AG04450 (cell line): ENCODE measurements at places on chromosomes 11 and 22. TPM values are rescaled to one million over a fixed set of nuclear protein-coding genes. Genes with fewer than 3 reads are reported as not detected.

DNA sequence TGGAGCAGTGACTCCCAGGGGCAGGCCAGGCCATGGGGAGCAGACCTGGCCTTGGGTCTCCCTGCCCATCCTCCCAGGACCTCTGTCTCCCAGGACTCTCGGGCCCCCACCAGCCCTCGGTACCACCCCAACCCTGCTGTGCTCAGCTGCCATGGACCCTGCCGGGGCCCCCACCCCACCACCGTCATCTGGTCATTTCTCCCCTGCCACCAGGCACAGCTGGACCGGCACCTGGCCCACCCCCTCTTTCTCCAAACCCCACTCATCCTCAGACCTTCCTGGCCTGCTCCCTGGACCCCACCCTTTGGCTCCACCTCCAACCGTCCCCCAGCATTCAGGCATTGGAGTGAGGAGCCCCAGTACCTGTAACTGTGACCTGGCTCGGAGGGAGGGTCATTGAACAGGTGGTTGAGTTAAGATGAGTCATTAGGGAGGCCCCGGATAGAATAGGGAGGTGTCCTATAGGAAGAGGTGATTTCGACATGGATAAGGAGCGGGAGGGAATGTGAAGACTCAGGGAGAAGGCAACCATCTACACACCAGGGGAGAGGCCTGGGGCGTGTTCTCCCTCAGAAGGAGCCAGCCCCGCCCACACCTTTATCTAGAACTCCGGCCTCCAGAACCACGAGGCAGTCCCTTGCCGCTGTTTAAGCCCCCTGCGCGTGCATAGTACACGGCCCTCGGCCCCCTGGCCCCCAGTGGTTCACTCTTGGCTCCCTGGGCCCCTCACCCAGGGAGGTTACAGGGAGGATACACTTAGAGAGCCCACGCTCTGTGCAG lies 1395.9 kb downstream of the BRD1 start:
- DNase-seq = no peak

DNA sequence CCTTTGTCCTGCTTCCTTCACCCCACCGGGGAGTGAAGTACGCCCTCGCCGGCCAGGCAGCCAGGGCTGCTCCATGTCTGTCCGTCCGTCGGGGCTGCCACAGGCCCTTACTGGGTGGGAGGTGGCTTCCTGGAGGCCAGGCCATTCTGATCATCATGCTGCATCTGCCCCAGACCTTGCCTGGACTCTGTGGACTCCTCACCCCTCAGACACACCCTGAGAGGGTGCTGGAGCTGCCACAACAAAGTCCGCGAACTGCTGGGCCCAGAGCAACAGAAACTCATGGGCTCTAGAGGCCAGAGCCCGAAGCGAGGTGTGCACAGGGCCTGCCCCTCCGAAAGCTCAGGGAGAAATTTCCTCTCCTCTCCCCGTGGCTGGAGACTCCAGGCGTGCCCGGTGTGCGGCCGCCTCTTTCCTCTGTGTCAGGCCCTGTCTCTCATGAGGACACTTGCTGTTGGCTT lies 124.2 kb downstream of the KCNQ1OT1 start:
- DNase-seq = no peak

GRCh38 chr11:77196961-77197360 lies 68.9 kb downstream of the MYO7A start:
- DNase-seq = no peak

- DNase-seq = no peak
These were observed 105.3 kb upstream of the FGF3 start for GRCh38 chr11:69924308-69925161.

GRCh38 chr22:28903729-28904128 lies 20.4 kb downstream of the ZNRF3 start:
- DNase-seq = no peak

- no peak for DNase-seq
These were observed 26.5 kb downstream of the DAGLA start for GRCh38 chr11:61706452-61707400.

DNA sequence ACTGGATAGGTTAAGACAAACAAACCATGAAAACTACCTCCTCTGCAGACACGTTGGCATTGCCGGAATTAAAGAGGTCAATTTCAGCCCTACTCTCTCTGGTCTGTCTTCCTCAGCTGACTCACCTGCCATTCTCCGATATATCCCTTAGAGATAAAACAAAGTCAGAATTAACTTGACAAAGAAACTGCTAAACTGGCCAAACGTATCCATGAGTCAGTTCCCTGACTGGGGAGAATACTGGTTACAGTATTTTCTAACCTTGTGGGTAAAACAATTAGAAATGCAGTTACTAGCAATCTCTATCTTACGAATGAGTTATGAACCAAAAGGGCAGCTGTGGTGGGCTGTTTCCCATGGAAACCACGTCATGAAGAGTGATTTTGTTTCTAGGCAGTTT lies 96.2 kb downstream of the RDX start:
- DNase-seq = no peak

GRCh38 chr11:86184728-86185380 lies 59.7 kb upstream of the EED start:
- no peak for DNase-seq

DNA sequence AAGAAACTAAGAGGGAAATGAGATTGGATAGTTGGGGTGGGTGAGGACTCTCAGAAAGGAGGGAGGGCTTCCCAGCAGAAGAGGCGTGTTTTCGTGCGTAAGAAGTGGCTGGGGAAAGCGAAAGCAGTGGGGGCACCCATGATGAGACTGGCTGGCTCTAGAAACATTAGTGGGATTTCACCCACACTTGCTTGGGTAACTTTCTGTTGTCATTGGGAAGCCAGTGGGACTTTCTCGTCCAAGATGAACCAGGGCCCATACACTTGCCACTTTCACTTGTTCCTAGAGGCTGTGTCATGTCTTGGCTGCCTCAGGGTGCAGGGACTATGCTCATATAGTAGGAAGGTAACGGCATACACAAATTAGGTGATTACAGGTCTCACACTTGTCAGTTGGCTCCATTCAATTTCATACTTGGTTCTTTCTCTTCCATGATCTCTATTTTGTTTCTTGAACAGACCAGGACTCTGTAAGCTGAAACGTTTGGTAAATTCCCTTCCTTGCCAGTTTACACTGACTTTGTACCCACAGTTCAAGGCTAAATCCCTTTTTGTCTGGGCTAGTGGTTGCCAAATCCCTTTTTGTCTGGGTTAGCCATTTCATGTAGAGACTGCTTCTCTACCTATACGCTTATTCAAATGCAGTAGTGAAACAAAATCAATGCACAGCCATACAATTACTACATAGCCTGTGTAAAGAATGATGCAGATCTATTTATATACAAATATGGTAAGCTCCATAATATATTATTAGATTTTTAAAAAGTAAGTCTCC lies 42.0 kb upstream of the CXCR5 start:
- no peak for DNase-seq

- no peak for DNase-seq
These were observed 22.6 kb upstream of the PKNOX2 start for GRCh38 chr11:125141686-125142535.

- peak; percentile 47 for DNase-seq
These were observed 15.7 kb downstream of the GRIK4 start for GRCh38 chr11:120527111-120527761.

DNA sequence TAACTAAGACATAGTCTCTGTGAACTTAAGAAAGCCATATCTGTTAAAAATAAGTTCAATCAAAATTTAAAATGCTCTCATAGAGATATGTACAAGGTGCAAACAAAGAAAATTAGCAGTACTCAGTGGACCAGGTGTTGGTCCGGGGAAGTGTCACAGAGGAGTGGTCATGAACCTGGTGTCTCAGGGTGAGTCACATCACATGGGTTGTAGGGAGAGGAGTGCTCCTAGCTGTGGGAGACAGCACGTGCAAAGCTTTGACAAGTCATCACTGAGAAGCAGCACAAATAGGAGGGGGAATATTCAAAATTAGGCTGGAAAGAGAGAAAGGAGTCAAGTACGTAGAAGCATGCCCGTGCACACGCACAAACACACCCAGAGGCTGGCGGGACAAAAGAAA lies 438.1 kb downstream of the NTM start:
- no peak for DNase-seq

MS4A4E gene
- polyA plus RNA-seq = not detected in 2 replicates

MS4A15 gene
- polyA plus RNA-seq = not detected in 2 replicates

CEND1 gene
- polyA plus RNA-seq = 0.55 and 1.1 TPM in 2 replicates

IFITM2 gene
- 219 and 367 TPM in 2 replicates for polyA plus RNA-seq

MAPK11 gene
- 6.7 and 9.6 TPM in 2 replicates for polyA plus RNA-seq

FIBIN gene
- polyA plus RNA-seq = 44.4 and 49.0 TPM in 2 replicates
